SHP77 treated with DMSO at 0.1 percent for 48 hours (cell line): ENCODE measurements at places on chromosomes 2 and 18.

DNA sequence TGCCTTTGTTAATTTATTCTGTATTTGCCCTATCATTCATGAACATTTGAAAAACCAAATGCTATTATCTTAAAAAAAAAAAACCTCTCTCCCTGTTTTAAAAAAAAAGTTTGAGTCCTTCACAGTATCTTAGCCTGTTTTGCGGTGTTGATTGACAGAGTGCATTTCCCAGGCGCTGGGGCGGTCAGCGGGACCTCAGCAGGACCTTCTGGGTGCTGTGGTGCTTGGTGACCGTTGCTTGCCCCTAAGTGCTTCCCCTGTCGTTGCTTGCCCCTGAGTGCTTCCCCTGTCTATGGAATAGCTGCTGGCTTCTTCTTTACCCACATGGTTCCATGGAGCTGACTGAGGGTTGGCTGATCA lies 12.1 kb downstream of the ATP6V1C2 start:
- no peak for DNase-seq

DNA sequence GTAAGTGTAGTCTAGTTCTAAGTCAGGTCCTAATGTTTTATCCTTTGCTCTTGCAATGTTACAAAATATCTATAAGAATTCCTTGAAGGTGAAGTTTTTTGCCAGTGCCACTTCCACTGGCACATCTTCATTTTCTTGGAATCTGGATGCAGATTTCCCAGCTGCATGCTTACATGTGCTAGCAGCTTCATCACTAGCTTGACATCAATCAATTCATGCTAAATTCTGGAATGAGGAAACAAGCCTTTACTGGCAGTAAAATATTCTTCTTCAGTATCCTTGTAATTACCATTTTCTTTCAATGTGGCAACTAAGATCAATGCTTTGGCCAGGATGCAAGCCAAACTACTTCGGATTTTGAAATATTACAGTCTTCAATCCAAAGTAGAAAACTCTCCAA lies 200.6 kb upstream of the SIX2 start:
- DNase-seq, result no peak

GRCh38 chr18:10303171-10303570 lies 151.3 kb upstream of the APCDD1 start:
- DNase-seq, result no peak

- DNase-seq, result no peak
Observed at GRCh38 chr2:64336171-64336570, 117.8 kb upstream of the LGALSL start.

- DNase-seq, result no peak
Observed at GRCh38 chr18:13397504-13398163, 179.1 kb downstream of the LDLRAD4 start.

DNA sequence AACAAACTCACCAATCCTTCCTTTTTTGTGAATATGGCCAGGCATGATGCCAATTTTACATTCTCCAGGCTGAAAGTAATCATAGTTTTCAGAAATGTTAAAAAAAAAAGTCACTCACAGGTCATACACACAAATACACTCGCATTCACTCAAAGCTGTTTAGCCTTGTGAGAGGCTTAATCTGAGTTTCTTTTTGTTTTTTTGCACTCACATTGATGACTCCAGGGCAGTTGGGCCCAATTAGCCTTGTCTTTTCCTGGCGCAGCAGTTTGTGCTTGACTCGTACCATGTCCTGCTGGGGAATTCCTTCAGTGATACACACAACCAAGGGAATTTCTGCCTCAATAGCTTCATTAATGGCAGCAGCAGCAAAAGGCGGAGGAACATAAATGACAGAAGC lies 18.0 kb downstream of the SUCLG1 start:
- DNase-seq, result no peak

DNA sequence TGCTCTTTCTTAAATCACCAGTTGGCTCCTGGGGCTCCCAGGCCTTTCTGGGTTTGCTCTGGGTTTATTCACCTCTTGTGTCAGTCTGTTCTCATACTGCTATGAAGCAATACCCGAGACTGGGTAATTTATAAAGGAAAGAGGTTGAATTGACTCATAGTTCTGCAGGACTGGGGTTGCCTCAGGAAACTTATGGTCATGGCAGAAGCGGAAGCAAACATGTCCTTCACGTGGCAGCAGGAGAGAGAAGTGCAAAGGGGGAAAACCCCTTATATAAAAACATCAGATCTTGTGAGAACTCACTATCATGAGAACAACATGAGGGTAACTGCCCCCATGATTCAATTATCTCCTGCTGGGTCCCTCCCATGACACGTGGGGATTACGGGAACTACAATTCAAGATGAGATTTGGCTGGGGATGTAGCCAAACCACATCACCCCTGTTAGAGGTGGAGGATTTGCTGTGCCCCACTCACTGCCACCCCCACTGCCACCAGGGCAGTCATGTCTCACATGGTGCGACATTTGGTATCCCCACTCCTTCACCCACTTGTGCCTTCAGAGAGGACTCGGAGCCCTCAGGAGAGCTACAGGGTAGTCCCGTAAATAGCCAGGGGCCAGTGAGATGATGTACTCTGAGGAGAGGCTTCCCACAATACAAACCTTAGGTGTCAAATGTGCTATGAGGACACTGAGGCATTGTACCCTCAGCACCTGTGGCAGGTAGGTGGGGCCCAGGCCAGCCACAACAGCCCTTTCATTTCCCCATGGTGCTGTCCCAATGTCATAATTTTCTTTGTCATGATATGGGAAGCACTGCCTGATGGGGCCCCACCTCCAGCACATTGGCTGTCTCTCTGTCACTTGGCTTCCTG lies 35.7 kb downstream of the CDC42EP3 start:
- DNase-seq, result no peak

DNA sequence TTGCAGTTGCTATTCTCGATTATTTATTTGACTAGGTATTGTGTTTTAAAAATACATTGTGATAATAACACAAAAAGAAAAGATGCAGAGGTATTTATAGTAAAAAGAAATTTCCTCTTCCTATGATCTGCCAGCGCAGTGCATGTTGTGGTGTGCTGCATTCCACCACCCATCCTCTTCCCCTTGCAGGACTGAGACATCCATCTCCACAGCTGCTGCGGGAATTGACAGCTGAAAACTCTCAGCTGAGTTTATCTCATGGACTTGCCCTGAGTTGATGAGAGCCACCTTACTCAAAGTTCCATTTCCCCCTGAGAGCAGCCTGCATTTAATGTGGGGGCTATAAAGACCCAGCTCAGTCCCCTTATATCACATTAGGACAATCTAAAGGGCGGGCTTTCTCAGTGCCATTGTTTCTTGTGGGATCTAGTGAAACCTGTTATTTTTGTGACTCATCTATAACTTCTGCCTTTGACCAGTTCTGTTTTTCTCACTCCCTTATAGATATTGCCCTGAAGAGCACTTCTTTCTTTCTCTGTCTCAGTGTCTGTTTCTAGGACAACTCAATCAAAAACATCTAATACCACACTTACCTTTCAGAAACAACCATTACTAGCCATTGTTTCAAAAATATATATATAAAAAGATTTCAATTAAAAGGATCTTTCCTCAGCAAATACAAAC lies 698.5 kb downstream of the NR4A2 start:
- no peak for DNase-seq

GRCh38 chr2:19888831-19889230 lies 13.0 kb downstream of the TTC32 start:
- no peak for DNase-seq

DNA sequence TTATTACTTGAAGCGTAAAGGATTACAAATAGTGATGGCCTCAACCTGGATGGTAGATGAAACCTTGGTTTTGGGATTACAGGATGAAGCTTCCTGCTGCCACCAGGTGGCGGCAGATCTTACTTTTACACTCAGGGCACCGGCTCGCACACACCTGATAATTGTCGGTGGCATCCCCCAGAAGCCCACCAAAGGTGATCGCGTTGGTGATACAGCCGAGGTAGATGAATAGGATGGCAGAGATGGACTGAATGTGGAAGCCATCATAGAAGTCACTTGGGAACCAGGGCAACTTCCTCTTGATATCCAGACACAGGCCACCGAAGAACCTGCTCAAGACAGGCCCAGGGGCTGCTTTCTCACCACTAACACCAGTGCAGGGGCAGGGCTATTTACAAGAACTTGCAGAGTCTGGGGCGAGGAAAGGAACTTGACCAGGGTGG lies 51.8 kb downstream of the MTHFD2 start:
- peak; percentile 14 for DNase-seq

DNA sequence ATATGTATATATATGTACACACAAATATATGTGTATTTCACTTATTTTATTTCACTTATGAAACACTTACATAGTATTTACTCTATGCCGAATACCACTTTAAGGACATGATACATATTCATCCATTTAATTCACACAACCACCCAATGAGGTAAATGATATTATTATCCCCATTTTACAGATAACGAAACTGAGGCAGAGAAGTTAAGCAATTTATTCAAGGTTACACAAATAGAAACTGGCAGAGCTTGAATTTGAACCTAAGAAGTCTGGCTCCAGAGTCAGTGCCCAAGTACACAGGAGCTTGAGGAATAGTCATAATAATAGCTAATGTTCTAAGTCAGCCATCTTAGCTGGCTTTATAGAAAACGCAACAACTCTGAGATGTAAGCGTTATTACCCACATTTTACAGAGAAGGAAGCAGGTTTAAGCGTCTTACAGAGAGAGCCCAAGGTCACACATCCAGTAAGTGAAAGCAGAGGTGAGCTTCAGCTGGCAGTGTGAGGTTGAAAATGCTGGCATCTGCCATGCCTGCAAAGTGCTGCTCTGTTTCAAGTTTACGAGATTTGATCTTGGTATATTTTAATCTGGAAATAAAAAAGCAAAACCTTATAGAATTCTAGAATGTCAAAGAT lies 326.9 kb downstream of the LPIN1 start:
- no peak for DNase-seq
